ENCODE measurements at places on chromosomes 1 and 21.

GRCh38 chr1:32895325-32896215, 5.6 kb downstream of the TMEM54 start:
- DNase-seq = no peak

- DNase-seq = no peak
These were observed 5.8 kb upstream of the SLC44A5 start for GRCh38 chr1:75616436-75617433.

GRCh38 chr1:149849947-149850360, 49.4 kb upstream of the BOLA1 start:
- DNase-seq = no peak

DNA sequence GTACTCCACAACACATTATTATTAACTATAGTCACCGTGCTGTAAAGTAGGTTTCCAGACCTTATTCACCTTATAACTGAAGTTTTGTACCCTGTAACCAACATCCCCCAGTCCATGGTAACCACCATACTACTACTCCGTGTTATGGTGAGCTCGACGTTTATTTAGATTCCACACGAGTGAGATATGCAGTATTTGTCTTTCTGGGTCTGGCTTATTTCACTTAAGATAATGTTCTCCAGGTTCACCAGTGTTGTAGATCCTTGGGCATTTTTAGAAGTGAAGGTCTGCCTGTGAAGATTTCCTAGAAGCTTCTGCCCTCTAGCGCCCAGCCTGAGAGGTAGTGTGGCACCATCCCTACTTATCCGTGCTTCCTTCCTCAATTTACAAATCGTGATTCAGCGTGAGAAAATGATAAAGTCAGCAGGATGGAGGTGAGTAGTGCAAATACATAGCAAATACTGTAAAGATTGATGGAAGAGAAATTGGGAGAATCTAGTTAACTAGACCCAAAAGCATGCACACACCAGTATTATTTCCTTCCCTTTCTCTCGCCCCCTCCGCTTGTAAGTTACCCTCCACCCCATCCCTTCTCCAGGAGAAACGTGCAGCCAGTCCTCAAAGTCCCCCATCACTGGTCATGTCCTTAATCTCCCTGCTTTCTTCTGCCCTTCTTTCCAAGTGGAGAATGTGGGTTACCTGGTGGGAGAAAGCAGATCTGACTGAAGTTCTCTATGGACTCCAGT, 36.0 kb upstream of the DISC1 start:
- DNase-seq = no peak

GRCh38 chr21:34796518-34797200, 127.9 kb downstream of the CLIC6 start:
- no peak for DNase-seq

DNA sequence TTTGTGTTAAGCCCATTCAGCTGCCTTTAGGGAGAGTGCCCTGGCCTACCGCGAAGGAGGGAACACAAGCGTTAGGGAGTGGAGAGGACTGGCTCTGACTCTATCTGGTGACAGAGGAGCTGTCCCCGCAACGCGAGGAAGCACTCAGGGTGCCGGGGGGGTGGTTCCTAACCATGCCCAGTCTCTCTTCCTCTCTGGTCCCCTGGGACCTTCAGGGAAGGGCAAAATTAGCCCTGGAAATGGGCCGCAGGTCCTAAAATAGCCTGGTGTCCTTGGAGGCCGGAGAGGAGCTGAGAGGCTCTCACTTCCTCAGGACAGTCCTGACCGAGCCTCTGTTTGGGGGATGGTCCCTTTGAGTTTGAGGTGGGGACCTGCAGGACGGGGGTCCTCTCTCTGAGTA, 5.8 kb downstream of the SLC45A1 start:
- no peak for DNase-seq

- no peak for DNase-seq
These were observed 14.4 kb downstream of the THEMIS2 start for GRCh38 chr1:27886744-27887143.

GRCh38 chr1:211711315-211711705, 35.9 kb upstream of the NEK2 start:
- DNase-seq = no peak

GRCh38 chr1:150151291-150152181, 1.8 kb downstream of the PLEKHO1 start:
- no peak for DNase-seq

- no peak for DNase-seq
These were observed 15.4 kb downstream of the COL16A1 start for GRCh38 chr1:31688233-31688918.

GRCh38 chr1:201399352-201400126, 415 bp upstream of the LAD1 start:
- no peak for DNase-seq

- DNase-seq = no peak
These were observed 1092.2 kb downstream of the KCNT2 start for GRCh38 chr1:195516036-195516435.

- DNase-seq = no peak
These were observed 34.0 kb downstream of the MTR start for GRCh38 chr1:236829085-236829484.

DNA sequence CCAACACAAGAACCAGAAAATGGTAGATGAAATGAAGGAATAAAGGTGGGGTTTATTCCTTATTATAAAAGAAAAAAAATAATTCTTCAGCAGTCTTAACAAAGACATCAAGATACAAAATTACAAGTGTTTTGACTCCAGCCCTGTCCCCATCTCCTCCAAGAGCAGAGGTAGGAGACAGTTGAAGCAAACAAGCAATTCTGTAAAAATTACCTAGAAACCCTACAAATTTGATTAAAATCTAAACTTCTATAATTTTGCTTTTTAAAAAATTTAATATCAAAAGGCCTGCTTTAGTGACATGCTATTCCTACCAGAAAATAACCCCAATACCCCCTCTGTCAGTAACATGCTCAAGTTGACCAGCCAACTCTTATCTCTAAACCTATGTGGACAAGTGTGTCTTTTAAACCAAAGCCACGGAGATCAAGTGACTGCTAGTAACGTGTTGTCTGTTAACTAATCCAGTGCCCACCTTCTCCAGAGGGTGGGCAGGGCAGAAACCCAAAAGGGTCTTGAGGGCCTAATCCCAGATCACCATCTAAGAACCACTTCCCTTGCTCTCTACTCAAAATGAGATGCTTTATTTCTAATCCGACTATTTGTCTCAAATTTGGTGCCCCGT, 8.4 kb downstream of the GLUL start:
- DNase-seq = no peak

DNA sequence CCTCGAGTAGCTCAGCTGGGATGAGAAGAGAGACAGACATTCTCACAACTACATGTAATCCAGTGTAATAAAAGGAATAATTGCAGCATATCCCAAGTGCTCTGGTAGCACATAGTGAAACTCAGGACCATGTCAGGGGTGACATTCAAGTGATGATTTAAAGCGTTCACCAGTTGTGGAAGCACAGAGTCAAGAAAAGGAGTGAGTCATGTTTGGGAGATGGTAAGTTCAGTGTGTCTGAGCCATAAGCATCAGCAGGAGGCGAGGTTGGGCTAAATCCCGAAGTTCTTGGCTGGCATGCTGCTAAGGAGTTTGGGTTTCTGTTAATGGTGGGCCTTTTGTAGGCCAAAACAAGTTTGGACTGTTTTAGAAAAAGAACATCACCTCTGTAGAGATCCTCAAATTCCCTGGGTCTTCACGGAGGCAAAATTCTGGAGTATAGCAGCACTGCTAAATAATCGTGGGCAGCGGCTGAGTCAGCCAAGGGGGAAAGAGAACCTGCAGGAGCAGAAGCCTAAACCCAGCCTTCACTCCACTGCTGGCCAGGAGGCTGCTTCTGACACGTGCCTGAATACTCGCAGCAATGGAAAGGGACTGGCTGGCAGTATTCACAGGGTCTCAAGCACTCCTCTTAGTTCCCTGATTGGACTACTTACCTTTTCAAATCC, 7.2 kb upstream of the NHLH1 start:
- DNase-seq = no peak

Measured in NCI-H2081 treated with DMSO at 0.1 percent for 48 hours (cell line).